Myometrial cell (primary cell): ENCODE measurements at places on chromosomes 2 and 18. TPM values are rescaled to one million over a fixed set of nuclear protein-coding genes. Genes with fewer than 3 reads are reported as not detected.

The UCN gene
- total RNA-seq, result not detected in 2 replicates

The PLGLB1 gene
- not detected in 2 replicates for total RNA-seq

The TTN gene
- total RNA-seq, result under 0.01 TPM in 2 replicates

The CTAGE1 gene
- not detected in 2 replicates for total RNA-seq
